Activated T-helper 2 cell treated with anti-CD3 and anti-CD28 coated beads, Interferon-gamma antibody, Interleukin-2, Interleukin-4, amounts not matched to agents 10 μg/mL and 5 μg/mL and 100 μg/mL, durations not matched to agents 14 hours and 24 hours and 36 hours (primary cell): ENCODE measurements at places on chromosomes 2 and 18. TPM values are rescaled to one million over a fixed set of nuclear protein-coding genes. Genes with fewer than 3 reads are reported as not detected.

The SNORC gene
- 1.9 and 3.2 TPM in 2 replicates for total RNA-seq

DNA sequence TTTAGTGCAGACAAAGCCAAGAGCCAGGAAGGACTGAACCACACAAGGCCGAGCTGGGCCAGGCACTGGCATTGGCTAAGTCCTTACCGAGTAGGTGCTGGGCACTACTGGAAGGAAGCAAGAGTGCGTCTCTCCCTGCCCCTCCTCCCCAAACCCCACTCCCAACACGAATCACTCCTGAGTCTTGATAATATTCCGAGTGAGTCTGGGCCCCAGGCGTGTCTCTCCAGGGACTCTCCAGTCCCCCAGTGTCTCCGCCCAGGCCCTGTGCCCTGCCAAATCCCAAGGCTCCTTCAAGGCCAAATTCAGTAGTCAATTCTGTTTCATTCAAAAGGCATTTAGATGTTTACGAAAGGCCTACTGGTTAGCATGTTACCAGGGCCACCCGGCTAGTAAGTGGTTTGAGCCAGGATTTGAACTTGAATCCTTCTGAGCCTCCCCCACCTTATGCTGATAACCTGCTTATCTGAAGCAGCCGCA lies 82.8 kb downstream of the GLI2 start:
- DNase-seq, result no peak

DNA sequence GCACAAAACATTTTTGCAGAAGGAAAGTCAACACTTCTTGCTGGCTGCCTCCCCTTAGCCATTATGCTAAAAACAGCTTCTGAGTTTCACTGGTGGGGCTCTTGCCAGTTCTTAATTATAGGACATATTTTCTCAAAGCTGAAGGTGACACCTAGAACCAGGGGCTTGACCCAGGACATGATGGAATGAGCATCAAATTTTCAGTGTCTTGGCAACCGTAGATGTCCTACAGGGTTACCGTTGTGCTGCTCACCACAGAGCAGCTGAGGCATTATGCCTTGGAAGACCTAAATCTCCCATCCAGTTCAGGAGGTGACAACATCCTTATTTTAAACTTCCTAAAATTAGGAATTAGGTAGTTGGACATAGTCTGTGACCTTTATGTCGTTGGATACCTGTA lies 46.7 kb downstream of the TMEM185B start:
- DNase-seq, result no peak

DNA sequence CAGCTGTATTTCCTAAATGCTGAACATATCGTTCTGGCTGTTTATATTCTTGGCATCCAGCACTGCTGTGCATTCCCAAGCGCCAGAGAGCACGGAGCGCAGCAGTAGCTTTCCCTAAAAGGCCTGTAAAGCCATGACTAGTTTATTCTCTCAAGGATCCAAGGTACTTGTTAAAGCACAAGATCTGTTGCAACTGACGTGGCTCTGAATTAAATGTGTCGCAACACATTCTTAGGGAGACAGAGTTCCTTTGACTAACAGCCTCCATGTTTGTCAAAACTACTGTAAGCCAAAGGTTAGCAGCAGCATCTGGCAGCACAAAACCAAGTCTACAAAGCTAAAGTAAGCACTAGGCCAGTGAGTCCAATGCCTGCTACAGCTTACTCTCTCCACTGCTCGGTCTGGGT lies 188.6 kb upstream of the FN1 start:
- DNase-seq, result no peak

DNA sequence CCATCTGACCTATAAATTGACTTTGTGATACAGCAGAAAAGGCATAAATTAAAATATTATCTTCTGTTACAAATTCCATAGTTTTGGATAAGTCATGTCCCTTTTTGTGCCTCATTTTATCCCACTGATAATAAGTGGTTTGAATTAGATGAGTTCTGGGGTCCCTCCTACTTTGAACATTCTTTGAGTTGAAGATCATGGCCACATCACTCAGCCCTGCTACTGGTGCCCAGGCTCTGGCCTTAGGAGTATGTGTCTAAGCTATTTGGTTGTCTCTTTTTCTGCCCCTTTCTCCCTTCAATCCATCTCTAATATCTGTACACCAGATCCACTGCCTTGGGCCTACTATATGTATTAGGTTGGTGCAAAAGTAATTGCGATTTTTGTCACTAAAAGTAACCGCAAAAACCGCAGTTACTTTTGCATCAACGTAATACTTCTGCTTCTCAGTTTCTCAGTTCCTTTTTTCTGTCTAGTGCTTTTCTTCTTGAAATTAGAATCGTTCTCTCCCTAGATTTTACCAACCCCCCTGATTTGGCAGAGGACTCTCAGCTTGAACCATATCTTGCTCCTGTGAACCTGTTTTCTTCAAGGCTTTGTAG lies 362.5 kb upstream of the TNP1 start:
- DNase-seq, result no peak

- no peak for DNase-seq
These were observed 237.7 kb downstream of the SEPTIN10 start for GRCh38 chr2:109376115-109376514.

The REG1B gene
- total RNA-seq, result not detected in 2 replicates

GRCh38 chr2:65490222-65490621 lies 57.8 kb upstream of the SPRED2 start:
- DNase-seq, result no peak

DNA sequence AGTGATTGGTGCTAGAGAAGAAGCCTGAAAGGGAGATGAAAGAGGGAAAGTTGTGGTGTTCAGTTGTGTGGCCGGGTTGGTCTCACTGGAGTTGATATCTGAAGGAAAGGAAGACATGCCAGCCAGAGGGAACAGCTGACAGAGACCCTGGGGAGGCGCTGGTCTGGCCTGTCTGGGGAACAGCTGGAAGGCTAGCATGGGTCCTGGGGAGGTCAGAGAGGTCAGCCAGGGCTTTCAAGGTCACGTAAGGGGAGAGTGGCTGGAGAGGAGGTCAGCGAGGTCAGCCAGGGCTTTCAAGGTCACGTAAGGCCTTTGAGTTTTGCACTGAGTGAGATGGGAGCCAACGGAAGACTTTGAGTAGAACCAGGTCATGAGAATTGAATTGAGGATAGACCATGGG lies 11.0 kb downstream of the DYSF start:
- no peak for DNase-seq

GRCh38 chr18:11512096-11513025 lies 97.0 kb upstream of the SLC35G4 start:
- no peak for DNase-seq
